ENCODE measurements at places on chromosomes 12 and 14.

DNA sequence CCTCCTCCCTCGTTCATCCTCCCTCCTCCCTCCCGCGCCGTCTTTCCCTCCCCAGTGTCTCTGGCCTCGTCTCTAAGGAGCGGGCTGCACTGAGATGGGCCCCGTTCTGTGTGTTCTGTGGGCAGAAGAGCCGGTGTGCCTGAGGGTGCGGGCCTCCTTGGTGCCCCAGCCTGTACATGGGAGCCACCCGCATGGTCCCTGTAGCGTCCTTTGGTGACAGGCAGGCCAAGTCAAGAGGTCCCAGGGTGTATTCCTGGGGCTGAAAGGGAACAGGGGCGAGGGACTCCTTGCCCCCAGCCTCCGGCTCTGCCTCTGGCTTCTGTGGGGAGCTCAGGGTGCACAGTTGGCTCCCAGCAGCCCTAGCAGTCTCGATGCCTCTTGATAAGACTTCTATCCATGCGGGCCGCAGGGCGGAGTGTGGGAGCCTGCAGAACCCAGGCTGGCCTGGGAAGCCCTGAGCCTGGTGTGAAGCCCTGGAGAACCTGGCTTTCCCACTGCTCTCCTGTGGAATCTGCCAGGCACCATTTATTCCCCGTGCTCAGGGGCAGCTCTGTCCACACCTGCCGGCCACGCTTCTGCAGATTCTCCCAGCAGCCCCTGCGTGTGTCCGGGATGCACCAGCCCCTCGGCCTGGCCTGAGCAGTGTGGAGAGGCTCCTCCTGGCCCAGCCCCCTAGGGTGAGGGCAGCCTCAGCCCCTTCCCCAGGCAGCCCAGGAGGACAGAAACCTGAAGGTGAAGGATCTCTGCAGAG is 181.3 kb downstream of the KIF26A start:
- no peak for DNase-seq

DNA sequence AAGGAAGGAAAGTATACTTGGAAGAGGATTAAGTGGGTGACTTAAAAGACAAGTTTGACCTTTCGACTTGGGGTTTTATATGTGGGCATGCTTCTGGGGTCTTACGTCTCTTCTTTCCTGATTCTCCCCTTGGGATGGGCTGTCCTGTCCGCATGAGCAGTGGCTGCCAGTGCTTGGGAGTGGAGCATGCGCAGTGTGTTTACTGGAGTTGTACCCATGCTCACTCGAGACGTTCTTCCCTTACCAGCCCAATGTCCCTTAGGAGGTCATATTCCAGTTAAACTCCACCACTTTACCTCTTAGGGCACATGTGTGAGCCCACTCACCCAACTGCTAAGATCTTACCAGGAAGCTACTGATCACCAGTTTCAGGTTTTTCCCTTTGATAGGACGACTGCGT is 20.0 kb upstream of the CHST11 start:
- no peak for DNase-seq

GRCh38 chr12:13199592-13199991 is 3.1 kb downstream of the EMP1 start:
- DNase-seq: no peak

DNA sequence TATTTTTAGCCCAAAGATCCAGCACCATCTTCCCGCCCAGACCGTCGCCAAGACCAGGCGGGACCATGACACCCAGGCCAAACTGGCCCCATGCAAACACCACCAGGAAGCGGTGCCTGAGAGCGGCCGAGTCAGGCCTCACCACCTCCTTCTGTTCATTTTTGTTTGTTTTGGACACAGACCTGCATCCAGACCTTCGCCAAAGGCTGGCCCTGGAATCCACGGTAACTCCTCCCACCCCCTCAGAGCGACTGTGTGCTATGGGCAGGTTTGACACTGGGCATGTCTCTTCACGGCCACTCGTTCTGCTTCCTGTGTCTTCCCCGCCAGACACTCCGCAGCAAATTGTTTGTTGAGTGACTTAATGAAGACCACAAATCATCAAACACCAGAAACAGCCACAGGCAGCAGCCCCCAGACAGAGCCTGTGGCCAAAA is 47.1 kb downstream of the NCOR2 start:
- peak; percentile 86 for DNase-seq

GRCh38 chr12:19129486-19130223 is at the start of gene PLEKHA5:
PLEKHA5 (plus strand) TSS chr12:19129733; CDS start chr12:19129800, 67 bp downstream.
- peak; percentile 84 for DNase-seq

DNA sequence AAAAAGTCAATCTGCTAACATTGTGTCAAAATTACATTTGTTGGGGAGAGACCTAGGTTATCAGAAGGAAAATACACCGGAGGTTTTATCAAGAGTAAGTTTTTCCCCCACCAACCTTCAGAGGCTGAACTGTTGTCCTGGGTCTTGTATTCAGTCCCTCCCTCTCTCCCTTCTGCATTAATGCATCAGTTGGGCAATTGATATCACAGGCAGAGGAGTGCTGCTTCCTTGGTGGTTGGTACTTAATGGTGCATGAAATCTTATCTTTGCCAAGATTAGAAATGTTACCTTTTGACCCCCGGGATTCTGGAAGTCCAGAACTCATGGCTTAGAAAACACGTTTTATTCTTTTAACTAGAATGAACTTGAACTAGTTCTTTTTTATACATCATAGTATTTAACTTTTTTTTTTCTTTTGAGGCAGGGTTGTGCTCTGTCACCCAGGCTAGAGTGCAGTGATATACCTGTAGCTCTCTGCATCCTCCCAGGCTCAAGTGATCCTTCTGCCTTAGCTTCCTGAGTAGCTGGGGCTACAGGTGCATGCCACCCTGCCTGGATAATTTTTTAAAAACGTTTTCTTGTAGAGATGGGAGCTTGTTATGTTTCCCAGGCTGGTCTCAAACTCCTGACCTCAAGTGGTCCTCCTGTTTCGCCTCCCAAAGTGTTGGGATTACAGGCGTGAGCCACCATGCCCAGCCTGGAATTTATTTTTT is 4.9 kb downstream of the PCBP2 start:
- DNase-seq: no peak

DNA sequence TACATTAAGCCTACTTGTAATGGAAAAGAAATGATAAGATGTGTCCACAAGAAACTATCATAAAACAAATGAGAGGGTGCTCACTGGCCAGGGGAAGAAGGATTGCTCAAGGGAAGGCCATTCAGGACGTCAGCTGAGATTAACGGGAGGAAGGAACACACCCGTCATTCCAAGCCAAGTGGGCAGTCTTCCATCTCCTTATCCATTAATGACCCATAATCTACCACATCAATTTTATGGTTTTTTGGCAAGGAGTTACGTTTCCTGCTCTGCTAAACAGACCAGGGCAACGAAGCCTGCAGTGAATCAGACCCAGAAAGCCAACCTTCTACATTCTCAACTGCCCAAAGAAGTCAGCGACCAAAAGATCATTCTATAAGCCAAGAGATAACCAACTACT is 25.1 kb downstream of the PRKAB1 start:
- DNase-seq: peak; percentile 92

- DNase-seq: no peak
Measured at GRCh38 chr14:92430686-92431085, 82.9 kb upstream of the RIN3 start.

DNA sequence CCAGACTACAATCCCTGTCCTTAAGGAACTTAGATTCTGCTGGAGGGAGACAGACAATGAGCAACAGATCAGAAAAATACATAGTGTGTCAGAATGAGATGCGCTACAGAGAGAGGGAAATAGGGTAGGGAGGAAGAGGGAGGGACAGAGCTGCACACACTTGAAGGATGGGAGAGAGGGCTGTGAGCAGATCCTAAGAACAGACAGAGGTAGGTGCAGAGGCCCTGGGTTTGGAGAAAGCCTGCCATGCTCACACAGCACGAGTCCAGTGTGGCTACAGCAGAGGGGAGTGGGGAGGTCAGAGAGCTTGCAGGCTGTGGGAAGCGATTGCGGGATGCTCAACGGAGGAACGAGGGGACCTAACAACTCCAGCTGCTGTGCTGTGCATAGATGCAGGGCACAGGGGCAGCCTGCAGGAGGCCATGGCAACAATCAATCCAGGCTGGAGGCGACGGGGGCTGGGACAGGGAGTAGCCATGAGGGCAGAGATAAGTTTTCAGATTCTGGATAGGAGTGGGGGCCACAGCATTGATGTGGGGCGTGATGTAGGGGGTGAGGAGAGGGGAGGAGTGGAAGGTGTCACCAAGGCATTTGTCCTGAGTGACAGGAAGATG is 20.7 kb downstream of the FAIM2 start:
- DNase-seq: peak; percentile 52

GRCh38 chr12:11958221-11959091 is 112.3 kb upstream of the BCL2L14 start:
- no peak for DNase-seq

GRCh38 chr14:35878272-35879150 is 52.4 kb downstream of the BRMS1L start:
- DNase-seq: peak; percentile 76

DNA sequence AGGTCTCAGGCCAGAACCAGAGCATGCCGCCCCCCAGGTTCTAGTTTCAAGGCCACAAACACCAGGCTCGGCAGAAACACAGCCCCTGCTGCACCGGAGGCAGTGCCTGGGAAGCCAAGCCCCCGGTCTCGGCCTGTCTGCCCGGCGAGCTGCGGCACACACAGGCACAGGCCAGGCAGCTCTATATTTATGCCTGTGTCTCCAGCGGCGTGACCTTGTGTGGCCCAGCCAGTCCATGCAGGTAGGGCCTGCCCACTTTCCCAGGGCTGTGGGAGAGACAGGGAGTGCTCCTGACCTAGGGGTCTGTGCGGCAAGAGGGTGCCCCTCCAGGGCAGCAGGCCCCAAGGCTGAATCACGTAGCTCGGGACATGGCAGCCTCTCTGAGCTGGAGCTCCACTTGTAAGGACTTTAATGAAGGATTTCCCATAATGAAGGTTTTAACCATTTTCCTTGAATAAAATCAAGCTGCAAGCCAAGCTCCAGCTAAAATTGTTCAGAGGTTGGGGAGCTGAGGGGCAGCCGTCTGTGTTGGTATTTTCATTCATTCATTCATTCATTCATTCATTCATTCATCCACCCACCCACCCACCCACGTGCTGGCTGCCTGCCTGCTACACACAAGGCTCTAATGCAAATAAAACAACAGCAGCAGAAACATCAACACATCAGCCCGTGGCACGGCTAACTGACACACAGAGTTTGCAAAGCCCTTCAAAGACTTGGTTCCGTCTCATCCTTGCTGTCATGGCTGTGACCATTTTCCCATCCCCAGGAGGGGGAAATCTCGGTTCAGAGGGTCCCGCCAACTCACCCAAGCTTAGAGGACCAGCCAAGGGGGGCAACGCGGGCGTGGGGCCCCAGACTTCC is 92.0 kb downstream of the RFLNA start:
- no peak for DNase-seq

DNA sequence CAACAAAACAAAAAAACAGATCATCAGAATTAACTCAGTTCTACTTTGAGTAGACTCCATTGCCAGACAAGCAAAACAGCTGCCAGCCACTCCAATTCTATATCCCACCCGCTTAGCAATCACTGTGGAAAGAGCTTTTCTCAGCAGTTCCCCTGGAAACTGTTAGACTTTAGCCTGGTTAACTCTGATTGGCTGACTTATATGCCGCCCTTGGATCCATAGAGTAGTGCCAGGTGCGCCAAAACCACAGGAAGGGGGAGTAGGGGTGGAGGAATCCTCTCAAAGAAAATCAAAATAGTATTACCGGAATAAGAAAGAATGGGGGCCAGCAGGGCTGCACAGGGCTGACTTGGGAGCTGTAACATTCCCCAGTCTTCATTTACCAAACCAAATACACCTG is 5.4 kb upstream of the EML5 start:
- peak; percentile 95 for DNase-seq

DNA sequence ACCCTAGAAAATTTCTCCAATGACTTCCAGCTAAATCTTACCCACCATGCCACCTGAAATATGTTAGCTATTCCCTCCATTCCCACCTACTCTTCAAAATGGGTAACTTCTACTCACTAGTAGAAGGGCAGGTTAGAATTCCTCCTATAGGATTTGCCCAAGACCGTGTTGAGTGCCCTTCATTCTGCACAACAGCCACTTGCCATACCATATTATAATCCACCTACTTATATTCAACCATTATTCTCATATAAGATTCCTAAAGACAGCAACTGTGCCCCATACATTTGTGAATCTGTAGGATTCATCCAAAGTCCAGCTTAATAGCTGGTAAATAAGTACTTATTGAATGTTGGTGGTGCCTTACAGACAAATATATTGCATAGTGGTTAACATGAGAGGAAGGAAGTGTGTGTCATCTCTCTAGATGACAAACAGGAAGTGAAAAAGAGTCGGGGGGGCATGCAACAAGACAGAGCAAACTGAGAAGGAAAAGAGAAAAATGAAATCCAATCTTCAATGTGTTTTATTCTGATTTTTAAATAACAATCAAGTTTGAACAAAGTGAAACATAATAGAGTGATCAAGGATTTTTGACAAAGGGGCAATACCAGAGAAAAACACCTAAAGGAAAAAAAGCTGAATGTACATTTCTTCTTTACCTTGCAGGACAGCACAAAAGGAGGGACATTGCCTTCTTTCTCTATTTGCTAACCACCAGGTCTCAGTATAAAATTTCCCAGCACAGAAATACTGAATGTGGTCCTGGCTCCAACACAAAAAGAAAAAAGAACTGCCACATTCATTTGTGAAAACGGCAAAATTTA is 389.3 kb upstream of the USP15 start:
- DNase-seq: no peak

GRCh38 chr14:54776361-54777001 is 126.1 kb downstream of the GCH1 start:
- DNase-seq: peak; percentile 50

- DNase-seq: no peak
Measured at GRCh38 chr12:105622846-105623736, 292.6 kb downstream of the C12orf75 start.

DNA sequence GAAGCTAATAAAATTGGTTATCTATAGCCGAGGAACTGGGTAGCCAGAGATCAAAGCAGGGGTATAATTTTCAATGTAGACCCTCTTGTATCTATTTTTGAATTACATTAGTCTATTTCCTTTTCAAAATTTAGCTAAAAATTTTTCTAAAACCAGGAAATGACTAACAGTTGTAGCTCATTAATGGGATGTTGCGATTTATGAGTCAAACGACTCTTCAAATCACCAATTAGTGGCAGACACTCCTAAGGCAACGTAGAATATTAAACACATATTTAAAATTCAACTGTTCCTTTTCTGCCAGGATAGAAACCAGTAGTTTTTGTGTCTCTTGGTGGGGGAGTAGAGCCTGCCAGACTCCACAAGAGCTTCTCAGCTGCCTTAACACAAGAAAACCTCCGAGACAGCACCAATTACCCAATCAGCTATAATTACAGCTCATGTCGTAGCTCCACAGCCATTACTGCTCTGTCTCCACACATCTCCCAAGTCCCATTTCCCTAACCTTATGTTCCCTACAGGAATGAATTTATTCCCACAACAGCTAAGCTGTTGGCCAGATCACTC is 26.9 kb downstream of the GCN1 start:
- DNase-seq: peak; percentile 37
